ENCODE measurements at places on chromosomes 5 and 9. TPM values are rescaled to one million over a fixed set of nuclear protein-coding genes. Genes with fewer than 3 reads are reported as not detected.

Gene LCN15
- not detected for total RNA-seq

Gene DAPK1
- total RNA-seq = 40.6 TPM

Gene ARL15
- 36.8 TPM for total RNA-seq

- no peaks in the 10 kb centered on the region for H3K36me3 ChIP-seq
- H3K27ac ChIP-seq = no peak overlapping the region
- no peak overlapping the region for H3K4me3 ChIP-seq
- H3K4me1 ChIP-seq = peaks cover 16% of the 10 kb centered on the region
- no peak for DNase-seq
Observed at GRCh38 chr9:91060520-91061343, 259.1 kb downstream of the SYK start.

All from thoracic aorta (tissue), 2 donors.